ENCODE measurements at places on chromosomes 13 and 19.

- no peak for DNase-seq
Observed at GRCh38 chr19:33486936-33487811, 34.4 kb downstream of the PEPD start.

DNA sequence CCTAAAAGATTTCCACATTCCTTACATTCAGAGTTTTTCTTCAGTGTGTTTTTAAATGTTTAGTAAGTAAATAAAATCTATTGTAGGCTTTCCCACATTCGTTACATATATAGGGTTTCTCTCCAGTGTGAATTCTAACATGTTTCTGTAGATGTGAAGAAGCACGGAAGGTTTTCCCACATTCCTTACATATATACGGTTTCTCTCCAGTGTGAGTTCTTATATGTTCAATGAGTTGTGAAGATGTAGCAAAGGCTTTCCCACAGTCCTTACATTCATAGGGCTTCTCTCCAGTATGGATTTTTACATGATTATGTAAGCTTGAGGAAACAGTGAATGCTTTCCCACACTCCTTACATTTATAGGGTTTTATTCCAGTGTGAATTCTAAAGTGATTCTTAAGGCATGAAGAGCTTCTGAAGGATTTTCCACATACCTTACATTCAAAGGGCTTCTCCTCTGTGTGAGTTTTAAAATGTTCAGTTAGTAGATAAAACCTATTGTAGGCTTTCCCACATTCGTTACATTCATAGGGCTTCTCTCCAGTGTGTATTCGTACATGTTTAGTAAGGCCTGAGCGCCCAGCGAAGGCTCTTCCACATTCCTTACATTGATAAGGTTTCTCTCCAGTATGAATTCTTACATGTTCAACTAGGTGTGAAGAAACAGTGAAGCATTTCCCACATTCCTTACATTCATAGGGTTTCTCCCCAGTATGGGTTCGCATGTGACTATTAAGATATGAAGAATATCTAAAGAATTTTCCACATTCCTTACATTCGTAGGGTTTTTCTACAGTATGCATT lies 18.2 kb downstream of the ZNF121 start:
- DNase-seq, result no peak

DNA sequence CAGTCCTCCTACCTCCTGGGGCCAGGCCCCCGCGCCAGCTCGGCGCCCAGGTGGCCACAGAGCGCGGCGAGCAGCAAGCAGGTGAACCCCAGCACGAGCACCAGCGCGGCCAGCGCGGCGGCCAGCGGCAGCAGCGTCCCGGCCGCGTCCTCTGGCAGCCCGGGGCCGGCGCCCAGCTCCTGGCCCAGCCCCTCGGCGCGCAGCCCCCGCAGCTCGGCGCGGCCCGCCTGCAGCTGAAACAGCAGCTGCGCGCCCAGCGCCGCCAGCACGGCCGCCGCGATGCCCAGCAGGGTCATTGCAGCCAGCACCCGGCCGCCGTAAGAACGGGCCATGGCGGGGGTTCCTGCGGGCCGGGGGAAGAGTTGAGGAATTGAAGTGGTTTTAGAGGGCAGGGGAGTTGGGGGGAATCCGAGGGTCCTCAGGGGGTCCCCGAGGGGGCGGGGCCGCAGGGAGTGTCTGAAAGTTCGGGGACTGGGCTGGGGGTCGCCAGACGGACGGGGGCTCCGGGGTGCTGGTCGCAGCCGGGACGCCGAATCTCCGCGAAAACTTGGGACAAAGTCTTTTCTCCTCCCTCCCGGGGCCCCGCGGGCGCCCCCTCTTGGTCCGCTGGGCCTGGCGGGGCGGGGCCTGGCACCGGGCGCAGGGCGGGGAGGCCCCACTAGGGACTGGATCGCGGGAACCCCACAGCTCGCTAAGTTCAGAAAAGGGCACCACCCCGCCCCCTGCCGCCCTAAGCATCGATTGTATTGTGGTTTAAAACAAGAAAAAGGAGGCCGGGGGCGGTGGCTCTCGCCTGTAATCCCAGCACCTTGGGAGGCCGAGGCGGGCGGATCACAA lies at the start of gene TMEM221:
Gene TMEM221, minus strand, starts transcription at position 538 of the 837 bp plus-strand sequence. Its CDS starts 206 bp downstream, at position 332.
- DNase-seq, result no peak

GRCh38 chr13:26887594-26887993 lies 127.0 kb upstream of the GPR12 start:
- DNase-seq, result no peak

GRCh38 chr19:14347999-14348889 lies 33.0 kb upstream of the ADGRE5 start:
- DNase-seq, result no peak

GRCh38 chr19:46902402-46902766 lies 41.6 kb downstream of the ARHGAP35 start:
- DNase-seq, result no peak

DNA sequence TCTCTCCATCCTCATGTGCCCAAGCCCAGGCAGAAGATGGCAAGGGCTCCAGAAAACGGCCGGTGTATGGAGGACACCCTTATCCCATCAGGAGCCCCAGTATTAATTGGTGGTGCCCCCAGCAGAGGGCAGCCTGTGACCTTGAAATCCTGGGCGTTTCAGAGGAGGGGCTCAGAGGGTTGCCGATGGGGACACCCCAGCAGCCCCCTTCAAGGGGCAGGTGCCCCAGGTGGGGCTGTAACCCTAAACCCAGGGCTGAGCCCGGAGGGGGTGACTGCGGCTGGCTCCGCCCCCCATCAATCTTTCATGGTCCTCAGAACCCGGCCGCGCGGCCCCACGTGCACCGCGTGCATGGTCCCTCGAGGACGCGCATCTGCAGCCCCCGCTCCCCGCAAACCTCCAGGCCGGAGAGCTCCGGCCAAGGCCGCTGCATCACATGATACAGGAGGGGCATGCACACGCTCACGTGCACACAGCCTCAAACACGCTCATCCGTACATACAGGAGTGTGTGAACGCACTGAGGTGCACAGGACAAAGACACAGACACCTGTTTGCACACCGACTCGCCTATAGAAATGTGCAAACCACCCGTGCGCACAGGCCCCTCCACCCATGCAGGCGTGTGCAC lies 949 bp downstream of the RAB3A start:
- no peak for DNase-seq

GRCh38 chr13:59865398-59865797 lies 298.3 kb downstream of the DIAPH3 start:
- no peak for DNase-seq
